ENCODE measurements at places on chromosomes 12 and 14.

GRCh38 chr12:130514149-130514551, 176.5 kb downstream of the PIWIL1 start:
- DNase-seq = no peak

- peak; percentile 71 for DNase-seq
Observed at GRCh38 chr12:47824198-47824597, 4.5 kb upstream of the HDAC7 start.

- DNase-seq = no peak
Observed at GRCh38 chr14:71751264-71751663, 181.0 kb upstream of the RGS6 start.

DNA sequence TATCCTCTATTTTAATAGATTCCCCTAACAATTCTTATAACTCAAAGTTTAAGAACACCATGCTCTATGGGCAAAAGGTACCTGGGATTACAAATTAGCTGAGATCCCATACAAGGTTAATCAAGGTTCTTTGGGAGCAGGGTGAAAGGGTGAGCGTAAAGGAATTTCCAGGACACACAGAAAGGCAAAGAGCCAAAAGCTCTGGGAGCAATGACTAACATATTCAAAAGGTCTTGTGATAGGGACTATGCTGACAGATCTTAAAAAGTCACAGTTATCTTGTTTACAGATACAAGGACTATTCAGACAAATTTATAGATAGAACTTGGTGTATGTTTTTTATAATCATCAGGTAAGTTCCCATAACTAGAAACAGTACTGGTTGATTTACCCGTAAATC, 19.5 kb upstream of the PPFIBP1 start:
- no peak for DNase-seq

DNA sequence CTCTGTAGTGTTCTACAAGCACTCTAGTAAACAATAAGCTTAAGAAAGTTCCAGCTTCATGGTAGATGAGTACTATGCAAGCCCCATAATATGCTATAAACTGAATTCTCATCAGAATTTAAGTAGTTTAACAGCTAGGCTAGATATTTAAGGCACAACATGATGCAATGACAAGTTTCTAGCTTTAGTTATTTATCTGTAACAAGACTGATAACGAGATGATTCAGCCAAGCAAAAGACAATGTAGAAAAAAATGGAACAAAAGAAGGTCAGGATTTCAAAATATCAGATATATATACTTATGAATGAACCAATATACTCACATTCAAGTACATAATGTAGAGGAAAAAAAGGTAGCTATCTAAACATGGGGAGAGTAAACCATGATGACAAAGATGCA, 61.0 kb upstream of the RERGL start:
- DNase-seq = no peak

DNA sequence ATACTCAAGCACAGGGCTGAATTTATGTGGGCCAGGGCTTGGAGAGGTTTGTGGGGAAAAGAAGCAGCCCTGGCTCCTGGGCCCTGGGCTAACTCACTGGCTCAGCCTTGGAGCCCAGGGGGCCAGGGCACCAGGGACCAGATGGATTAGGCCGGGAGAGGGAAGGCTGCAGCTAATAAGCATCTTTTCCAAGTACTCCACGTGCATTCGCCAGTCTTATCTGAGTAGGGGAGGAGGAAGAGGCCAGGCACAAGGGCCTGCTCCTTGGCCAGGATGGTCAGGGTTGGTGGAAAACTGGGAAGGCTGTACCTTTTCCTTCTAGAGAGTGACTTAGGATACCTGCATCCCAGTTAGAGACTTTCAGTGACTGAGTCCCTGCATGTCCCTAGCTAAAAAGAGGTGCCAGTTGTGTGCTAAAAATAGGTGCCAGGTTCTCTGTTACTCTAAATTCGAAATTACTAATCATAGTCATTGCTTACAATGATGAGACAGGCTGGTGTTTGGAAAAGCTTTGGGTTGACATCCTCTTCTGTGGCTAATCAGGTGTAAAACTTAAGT, 1.3 kb downstream of the GLRX5 start:
- DNase-seq = no peak

DNA sequence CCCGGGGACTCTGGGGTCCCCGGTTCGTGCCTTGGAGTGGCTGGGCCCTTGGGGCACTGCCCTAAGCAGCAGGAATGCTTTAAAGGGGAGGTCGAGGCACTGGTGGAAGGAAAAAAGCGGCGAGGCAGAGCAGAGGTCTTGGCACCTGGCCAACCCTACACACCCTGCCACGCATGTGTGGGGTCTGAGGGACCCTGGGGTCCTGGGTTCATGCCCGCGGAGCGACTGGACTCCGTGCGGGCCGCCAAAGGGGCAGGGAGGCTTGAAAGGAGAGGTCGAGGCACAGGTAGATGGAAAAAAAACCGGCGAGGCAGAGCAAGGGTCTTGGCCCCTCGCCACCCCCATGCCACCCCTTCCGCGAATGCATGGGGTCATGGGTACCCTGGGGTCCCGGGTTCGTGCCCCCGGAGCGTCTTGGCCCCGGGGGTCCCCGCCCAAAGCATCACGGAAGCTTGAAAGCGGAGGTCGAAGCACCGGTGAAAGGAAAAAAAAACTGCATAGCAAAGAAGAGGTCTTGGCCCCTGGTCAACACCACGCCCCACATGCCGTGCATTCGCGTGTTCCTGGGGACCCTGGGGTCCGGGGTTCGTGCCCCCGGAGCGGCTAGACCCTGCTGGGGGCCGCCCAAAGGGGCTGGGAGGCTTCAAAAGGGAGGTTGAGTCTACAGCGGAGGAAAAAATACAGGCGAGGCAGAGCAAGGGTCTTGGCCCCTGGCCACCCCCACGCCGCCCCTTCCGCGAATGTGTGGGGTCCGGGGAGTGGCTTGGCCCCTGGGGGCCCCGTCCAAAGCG, 312.9 kb downstream of the ALG10 start:
- no peak for DNase-seq

DNA sequence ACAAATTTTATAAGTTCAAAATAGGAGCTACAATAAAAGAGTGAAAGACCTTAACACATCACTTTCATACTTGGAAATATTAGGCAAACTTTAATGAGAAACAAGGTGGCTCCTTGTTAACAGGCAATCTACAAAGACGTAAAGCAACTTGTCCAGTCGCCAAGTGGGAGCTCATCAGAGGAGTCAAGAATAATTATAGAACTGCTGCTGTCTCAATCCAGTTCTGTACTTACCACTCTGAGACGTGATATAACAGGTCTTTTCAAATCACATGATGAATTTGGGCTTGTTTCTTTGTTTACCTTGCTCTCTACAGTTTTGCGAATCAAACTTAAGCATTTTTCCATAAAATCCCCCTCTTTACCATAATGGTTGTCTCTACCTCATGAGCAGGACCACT, 3.6 kb downstream of the YBX3 start:
- no peak for DNase-seq

- DNase-seq = no peak
Observed at GRCh38 chr12:27343255-27344000, 10.8 kb downstream of the BMAL2 start.

GRCh38 chr12:18919871-18920511, 182.1 kb downstream of the CAPZA3 start:
- DNase-seq = no peak

- DNase-seq = no peak
Observed at GRCh38 chr12:48545833-48546469, 20.5 kb downstream of the OR8S1 start.

DNA sequence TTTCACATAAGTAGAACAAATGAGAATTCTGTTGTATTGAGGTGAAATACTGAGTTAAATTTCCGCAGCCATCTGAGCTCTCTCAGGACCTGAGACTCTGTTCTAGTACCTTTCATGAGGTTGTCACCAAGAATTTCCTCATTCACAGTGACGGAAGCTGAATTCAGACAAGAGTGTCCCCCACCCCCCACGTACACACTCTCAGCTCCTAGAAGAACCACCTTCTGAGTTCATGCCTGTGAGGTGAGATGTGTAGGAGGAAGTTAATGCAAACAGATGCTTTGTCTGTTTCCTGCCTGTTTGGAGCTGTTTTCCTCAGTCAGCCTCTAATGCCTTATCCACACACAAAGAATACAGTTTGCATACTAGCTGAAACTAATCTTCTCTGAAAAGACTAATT, 18.2 kb downstream of the BICDL1 start:
- DNase-seq = no peak

DNA sequence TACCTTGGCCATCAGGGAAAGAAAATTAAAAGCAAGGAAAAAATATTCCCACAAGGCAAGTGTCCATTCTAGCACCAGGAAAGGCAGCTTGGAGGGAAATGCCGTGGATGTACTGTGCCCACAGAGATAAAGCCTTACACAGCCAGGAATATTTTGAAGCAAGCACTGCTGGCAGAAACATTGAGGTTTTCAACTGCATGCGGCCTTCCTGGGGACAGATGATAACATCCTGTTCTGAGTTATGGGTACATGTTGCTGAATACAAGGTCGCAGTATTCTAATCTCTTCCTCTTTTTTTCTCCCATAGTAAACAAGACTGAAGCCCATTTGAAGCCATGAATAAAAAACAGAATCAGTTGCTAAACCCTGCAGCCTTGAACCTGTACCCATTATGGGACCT, 197.1 kb downstream of the BTG1 start:
- no peak for DNase-seq

DNA sequence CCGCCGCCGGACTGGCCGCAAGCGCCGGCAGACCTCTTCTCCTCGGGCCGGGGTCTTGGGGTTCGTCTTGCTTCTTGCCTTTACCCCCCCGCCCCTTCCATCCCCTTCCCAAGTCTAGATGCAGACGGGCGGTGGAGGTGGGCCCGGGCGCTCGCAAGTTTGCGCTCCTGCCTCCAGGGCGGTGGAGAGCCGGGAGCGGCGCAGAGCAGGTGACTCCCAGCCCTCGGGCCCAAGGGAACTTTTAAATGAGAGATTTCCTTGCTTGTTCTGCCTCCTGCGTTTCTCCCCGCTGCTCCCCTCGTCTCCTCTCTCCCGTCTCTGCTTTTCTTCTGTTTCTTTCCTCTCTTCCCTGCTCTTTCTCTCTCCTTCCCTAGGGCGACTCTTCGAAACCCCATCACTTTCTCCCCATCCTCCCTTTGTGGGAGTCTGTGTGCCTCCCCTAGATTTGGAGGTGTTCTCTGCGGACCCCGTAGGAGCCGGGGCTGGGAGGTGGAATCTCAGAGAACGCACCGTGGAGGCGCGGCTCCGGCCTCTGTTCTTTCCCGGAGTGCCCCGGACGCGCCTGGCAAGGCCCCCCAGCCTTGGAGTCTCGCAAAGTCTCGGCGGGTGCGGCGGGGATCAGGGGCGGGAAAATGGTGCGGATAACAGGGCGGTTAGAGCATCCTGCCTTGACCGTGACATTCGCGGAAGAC, 114.7 kb upstream of the MYL2 start:
- DNase-seq = no peak

- no peak for DNase-seq
Observed at GRCh38 chr14:22438742-22439141, 150.3 kb downstream of the DAD1 start.

DNA sequence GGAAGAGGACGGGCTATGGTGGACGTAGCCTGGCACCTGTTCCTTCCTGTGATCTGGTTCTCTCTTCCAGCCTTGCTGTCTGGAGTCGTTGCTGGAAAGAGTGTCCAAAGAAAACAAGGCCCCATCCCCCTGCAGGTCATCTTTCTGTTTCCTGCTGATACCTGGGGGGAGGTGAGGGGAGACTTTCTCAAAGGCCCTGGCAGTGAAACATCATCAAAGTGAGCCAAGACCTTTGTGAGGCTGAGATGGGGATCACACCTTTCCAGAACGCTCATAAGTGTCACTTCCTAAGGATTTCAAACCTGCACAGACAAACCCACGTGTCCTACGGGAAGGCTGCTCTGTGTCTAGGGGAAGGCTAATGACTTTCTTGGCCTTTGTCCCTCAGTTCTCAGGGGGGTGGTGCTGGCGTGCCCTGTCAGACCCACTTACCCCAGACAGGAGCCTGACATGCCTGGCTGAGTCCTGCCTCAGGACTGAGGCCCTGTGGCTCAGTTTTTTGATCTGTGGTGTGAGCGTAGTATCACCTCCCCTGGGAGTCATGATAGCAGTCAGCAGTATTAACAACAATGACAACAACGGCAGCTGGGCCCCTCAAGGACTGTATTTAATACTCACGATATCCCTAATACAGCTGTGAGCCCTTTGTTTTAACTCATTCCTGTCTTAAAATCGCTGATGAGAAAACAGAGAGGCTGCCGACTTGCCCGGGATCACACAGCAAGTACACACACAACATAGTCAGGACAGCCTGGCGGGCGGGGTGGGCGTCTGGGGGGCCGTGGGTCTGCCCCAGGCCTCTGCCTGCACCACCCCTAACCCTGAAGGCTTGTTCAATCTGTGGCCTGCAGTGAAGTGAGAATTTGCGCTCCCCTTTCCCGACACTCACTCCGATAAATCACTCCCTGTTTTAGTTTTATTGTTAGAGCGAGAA, 235.2 kb downstream of the SLC41A2 start:
- no peak for DNase-seq

- no peak for DNase-seq
Observed at GRCh38 chr12:110531741-110532333, 29.7 kb downstream of the RAD9B start.

- no peak for DNase-seq
Observed at GRCh38 chr12:19799216-19799615, 359.9 kb downstream of the AEBP2 start.

GRCh38 chr14:26598081-26598671, 343 bp upstream of the NOVA1 start:
- no peak for DNase-seq

DNA sequence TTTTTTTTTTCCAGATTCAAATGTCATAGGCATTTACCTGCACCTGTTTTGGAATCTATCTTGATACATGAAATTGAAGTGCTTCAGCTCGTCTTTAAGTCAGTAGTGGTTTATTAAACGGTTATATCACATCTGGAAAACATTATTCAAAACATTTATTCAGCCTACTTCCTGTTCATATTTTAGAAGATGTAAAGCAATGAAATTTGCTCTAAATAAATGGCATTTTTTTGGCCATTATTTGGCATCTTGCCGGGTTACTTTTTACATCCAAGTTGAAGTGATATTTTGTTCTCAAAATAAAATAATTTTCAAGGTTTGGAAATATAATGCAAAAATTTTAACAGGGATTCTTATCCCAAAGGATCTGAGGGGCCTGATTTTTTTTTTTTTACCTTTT, 103.1 kb downstream of the EML1 start:
- DNase-seq = no peak

- DNase-seq = no peak
Observed at GRCh38 chr14:72524295-72524629, 369.6 kb downstream of the DPF3 start.
